ENCODE measurements at places on chromosomes 3 and 15. TPM values are rescaled to one million over a fixed set of nuclear protein-coding genes. Genes with fewer than 3 reads are reported as not detected.

Gene GJD2
- polyA plus RNA-seq, result not detected

DNA sequence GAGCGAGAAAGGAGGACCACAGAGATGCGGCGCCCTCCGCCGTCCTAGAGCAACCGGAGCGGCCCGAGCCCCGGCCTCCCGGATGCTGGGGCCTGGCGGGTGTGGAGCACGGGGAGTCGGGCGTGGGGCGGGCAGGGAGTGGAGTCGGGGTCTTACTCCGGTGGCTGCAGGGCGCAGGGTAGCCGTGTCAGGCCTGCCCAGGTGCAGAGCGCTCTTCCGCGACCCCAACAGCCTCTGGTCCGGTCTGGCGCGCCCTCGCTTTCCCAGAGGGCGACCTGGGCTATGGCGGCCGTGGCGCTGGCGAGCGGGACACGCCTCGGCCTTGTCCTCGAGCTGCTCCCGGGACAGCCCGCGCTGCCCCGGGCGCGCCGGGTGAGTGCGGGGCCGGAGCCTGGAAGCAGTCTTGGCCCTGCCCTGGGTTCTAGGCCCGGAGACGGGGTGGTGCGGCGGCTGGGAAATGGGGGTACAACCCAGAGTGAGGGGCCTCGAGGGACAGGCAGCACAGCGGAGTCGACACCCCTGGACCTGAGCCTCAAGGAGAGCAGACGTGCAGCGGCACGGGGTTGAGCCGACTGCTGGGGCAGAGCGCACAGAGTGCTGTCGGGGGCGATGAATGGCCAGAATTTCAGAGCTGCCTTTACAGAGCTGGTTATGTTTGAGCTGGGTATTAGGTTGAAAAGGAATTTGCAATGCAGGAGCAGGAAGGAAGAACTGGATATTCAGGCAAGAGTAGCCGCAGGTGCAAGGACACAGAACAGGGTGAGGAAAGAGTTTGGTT, at the start of gene ZNF662:
Gene ZNF662 (plus strand): TSS at position 73 of the 778 bp plus-strand sequence. CDS start 1,973 bp downstream, outside the sequence.
- DNase-seq, result peak; percentile 29

GRCh38 chr3:53712817-53713388, 133.3 kb downstream of the CHDH start:
- no peak for DNase-seq

GRCh38 chr15:56866803-56867202, 51.6 kb upstream of the TCF12 start:
- no peak for DNase-seq

- DNase-seq, result no peak
These were observed 106.5 kb upstream of the ACP3 start for GRCh38 chr3:132210476-132211346.

DNA sequence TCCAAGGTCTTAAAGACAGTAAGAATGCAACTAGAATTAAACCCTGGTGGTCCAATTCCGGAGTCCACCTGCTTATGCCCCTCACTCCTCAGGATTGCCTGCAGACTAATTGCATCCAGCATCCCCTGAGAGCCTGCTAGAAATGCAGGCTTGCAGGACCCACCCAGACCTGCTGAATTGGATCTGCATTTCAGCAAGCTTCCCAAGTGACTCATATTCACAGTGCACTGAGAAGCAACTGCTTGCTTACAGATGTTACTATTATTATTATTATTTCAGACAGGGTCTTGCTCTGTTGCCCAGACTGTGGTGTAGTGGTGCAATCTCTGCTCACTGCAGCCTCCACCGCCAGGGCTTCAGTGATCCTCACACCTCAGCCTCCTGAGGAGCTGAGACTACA, 83.5 kb upstream of the VGLL4 start:
- DNase-seq, result no peak

- no peak for DNase-seq
These were observed 1.1 kb downstream of the IQCF6 start for GRCh38 chr3:51777985-51778384.

GRCh38 chr3:72296477-72297111, 511.6 kb upstream of the PROK2 start:
- DNase-seq, result no peak

DNA sequence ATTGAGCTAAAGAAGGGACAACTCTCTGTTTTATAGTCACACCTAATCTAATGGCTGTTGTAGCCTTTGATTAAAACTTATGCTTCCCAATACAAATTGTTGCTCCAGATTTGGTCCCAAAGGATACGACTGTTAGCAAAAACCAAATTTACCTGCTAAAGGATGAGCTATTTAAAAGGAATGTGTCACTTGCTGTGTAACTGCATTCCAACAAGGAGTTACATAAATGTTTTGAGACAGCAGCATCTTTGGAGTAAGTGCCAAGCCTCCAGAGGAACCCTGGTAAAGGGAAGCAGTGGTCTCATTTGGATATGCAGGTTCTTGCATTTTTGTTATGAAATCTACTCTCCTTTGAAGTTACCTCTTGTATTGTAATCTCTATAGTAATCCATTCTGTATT, 233.3 kb downstream of the THSD4 start:
- DNase-seq, result no peak
